Upper lobe of right lung (tissue), 1 donor: ENCODE measurements at places on chromosomes 13 and 19. TPM values are rescaled to one million over a fixed set of nuclear protein-coding genes. Genes with fewer than 3 reads are reported as not detected.

The ZNF225 gene
- total RNA-seq: 5.8 TPM

DNA sequence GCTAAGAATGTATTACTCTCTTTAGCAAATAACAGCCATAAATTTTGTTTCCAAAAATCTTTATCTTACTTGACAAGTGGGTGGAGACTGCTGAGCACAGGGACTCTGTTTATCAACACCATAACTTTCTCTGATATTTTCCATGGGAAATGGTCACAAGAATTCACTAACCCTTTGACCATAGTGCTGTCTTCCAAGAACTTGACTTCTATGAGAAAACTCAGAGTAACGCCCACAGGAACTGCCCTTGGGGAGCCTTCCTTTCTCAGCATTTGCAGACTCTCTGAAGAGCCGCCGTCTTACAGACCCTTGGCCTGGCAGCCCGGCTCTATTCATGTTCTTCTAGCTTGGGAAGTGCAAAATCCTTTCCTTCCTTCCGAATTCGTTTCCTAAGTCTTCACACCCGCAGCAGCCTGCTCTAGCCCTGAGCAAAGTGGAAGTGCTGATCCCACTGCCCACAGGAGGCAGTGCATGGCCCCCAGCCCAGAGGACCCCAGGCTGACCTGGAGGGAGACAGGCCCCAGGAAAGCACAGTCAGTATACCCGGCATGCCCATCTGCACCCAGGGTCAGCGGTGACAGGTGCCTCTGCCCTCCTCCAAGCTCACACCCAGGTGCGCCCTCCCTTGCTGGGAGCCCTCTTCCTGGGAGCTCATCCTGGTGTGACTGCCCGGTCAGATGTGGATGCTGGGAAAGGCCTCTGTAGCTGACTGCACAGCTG lies 10.2 kb downstream of the GAS6 start:
- no peaks in the 10 kb centered on the region for H3K27me3 ChIP-seq
- no peaks in the 10 kb centered on the region for H3K36me3 ChIP-seq
- peaks cover 51% of the 10 kb centered on the region for H3K4me1 ChIP-seq
- DNase-seq: no peak
- H3K4me3 ChIP-seq: no peak overlapping the region

- H3K4me3 ChIP-seq: no peak overlapping the region
- no peaks in the 10 kb centered on the region for H3K27me3 ChIP-seq
- no peaks in the 10 kb centered on the region for H3K36me3 ChIP-seq
- no peak for DNase-seq
These were observed 26.8 kb upstream of the MTIF3 start for GRCh38 chr13:27476943-27477703.

DNA sequence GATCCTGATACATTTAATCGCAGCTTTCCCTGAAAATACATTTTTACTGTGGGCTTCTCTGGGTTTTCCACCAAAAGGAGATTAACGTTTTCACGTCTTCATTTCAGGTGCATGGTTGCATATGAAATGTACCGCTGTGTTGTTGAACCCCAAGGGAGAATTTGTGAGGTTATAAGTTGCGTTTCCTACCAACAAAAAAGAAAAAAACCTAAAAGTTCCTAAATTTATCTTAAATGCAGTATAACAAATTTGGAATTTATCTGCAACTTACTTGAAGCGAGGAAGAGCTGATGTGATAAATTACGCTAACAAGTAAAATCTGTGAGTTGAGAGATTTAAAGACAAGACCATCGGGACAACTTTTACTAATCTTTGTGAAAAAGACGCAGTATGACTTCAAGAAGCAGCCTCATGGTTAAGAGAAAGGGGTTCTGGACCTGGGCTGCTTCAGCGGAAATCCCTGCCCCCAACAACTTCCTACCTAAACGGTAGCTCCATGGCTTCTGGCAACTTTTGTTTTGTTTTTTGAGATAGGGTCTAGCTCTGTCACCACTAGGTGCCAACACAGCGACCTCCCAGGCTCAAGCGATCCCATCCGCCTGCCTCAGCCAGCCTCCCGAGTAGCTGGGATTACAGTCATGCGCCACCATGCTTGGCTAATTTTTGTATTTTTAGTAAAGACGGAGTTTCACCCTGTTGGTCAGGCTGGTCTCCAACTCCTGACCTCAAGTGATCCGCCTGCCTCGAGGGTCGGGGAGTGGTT lies 958 bp upstream of the OBI1 start:
- H3K4me3 ChIP-seq: peak overlapping the region; percentile 83
- no peak for DNase-seq
- H3K27me3 ChIP-seq: no peaks in the 10 kb centered on the region

DNA sequence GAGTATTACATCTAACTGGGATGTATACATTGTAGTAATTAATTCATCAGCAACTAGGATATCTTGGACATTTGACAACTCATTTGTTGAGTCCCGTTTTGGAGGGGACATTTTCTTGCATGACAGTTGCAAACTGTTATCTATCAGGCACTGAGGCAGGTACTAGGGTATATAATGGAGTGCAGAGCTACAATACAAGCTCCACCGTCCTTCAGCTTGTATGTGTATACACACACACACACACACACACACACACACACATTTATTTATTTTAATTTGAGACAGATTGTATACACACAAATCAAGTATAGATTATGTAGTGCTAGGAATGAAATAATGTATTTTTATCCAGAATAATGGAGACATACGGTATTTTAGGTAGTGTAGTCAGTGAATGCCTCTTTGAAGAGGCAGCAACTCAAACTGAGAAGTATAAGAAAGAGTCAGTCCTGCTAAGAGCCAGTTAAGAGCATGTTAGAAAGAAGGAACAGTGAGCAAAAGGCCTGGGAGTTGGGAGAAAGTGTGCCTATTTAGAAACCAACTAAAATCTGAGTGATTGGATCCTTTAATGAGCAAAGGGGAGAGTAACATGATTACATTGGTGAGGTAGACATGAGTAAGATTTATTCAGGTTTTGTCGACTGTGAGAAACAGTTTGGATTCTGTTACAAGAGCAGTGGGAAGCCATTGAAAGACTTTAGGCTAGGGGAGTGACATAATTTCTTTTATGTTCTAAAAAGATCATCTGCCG lies 74.5 kb downstream of the NBEA start:
- no peak for DNase-seq
- no peak overlapping the region for H3K4me3 ChIP-seq
- H3K4me1 ChIP-seq: no peaks in the 10 kb centered on the region
- no peak overlapping the region for H3K27ac ChIP-seq
- no peaks in the 10 kb centered on the region for H3K27me3 ChIP-seq
- H3K36me3 ChIP-seq: no peaks in the 10 kb centered on the region

DNA sequence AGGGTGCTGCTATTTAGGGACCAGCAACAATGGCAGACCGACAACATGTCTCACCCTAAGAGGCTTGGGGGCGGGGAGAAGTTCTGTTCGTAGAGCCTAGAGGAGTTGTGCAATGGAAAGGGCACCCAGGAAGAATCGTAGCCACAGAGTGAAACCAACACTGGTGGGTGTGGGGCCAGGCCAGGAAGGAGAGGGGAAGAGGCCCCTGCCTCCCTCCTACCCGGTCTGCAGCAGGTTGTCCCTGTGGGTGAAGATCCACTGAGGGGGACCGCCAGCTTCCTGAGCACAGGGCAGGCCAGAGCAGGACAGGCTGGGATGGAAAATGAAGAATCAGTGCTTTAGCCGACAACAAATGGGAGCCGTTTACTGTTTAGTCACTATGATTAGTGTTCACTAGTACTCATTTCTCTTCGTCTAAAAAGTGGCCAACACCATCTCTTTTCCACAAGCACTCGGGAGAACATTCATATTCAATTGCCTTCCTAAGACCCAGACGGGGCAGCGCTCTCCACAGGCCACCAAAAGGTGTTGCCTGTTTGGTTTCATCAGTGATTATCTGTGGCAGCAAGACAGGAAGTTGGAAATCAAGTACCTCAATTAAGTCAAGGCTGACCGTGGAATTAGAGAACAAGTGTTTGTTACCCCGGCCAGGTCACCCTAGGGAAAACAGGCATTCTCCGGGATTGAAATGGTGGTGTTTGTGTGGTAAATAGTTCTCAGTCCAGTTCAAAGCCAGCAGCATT lies 1.1 kb upstream of the ATP11A start:
- peak; percentile 88 for DNase-seq
- peak overlapping the region; percentile 97 for H3K27ac ChIP-seq
- peaks cover 33% of the 10 kb centered on the region for H3K4me1 ChIP-seq
- H3K4me3 ChIP-seq: peak overlapping the region; percentile 95
- no peaks in the 10 kb centered on the region for H3K36me3 ChIP-seq

The CLEC17A gene
- total RNA-seq: not detected

The ADPRHL1 gene
- 1.9 TPM for total RNA-seq

The STAP2 gene
- total RNA-seq: 16.1 TPM

- H3K4me3 ChIP-seq: no peak overlapping the region
- no peaks in the 10 kb centered on the region for H3K36me3 ChIP-seq
- H3K4me1 ChIP-seq: no peaks in the 10 kb centered on the region
- H3K27ac ChIP-seq: no peak overlapping the region
- DNase-seq: no peak
These were observed 67.9 kb downstream of the EFNB2 start for GRCh38 chr13:106467427-106468122.

The CD37 gene
- 101 TPM for total RNA-seq

DNA sequence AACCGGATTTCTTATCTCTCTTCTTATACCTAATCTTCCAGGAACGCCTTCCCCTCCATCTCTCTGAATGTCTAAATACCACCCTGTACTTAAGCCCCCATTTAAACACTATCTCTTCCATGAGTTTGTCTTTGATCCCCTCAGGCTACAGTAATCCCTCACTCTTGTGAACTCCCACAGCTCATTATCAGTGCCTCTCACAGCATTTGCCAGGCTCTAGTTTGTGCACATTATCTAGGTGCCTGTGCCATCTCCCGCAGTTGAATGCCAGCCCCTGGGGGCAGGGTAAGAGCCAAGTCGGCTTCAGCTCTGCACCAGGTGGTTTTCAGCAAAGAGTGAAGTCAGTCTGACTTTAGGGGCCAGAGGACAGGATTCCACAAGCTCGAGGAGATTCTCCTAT lies 71.4 kb downstream of the FREM2 start:
- H3K27ac ChIP-seq: no peak overlapping the region
- no peak overlapping the region for H3K4me3 ChIP-seq
- H3K36me3 ChIP-seq: no peaks in the 10 kb centered on the region

The C5AR1 gene
- total RNA-seq: 58.9 TPM

The LRFN3 gene
- total RNA-seq: 10.5 TPM

The CGB1 gene
- total RNA-seq: not detected

DNA sequence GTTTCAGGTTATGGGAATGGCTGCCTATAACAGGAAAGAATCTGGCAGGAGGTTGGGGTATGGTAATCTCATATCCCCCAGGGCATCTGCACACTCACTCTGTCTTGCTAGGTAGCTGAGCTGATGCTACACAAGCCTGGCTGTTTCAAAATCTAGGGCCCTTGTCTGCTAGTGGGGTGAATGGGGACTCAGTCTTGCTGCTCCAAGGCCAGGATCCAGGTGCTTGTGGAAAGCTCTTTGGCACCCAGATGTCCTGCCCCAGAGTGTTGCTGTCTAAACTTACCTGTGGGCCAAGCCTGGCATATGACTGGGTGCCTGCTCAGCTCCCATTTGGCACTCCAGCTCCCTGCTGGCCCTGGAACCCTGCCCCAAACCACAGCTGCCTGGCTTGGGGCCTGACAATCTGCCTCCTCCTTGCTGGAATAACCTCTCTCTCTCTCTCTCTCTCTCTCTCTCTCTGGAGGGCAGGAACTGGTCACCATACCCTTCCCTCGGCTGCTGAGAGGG lies 158.1 kb upstream of the TSC22D1 start:
- no peak overlapping the region for H3K27ac ChIP-seq
- H3K4me3 ChIP-seq: no peak overlapping the region
- peak; percentile 78 for DNase-seq
- H3K4me1 ChIP-seq: no peaks in the 10 kb centered on the region
- no peaks in the 10 kb centered on the region for H3K27me3 ChIP-seq

DNA sequence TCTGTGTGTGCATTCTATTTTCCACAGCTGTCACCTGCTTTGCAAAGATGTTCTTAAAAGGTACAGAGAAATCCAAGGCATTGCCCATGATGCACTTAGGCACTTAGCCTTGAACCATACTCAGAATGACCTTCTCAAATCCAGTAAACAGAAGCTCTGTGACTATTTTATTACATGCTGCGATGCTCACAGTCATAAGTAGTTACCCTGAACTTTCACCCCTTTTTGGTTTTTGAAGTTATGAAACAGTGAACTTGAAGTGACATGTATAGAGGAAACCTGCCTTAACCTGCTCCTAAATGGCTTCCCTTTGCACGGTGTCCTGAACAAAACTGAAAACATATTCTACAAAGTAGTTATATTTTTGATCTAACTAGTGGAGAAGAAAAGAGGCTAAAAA lies 100.4 kb downstream of the SLC10A2 start:
- no peak overlapping the region for H3K27ac ChIP-seq
- DNase-seq: no peak
- H3K4me3 ChIP-seq: no peak overlapping the region

The ZNF628 gene
- 10.2 TPM for total RNA-seq

- no peaks in the 10 kb centered on the region for H3K4me1 ChIP-seq
- no peak for DNase-seq
- no peaks in the 10 kb centered on the region for H3K36me3 ChIP-seq
These were observed at the start of gene METTL21C for GRCh38 chr13:102694937-102695336. Gene METTL21C (minus strand): TSS chr13:102695044. CDS start chr13:102694498, 546 bp downstream.

GRCh38 chr13:21735701-21736401 lies 65.0 kb downstream of the FGF9 start:
- no peaks in the 10 kb centered on the region for H3K36me3 ChIP-seq
- DNase-seq: no peak
- no peak overlapping the region for H3K4me3 ChIP-seq
- no peaks in the 10 kb centered on the region for H3K27me3 ChIP-seq
- H3K4me1 ChIP-seq: peaks cover 2% of the 10 kb centered on the region

The GPC5 gene
- total RNA-seq: 8.1 TPM
